ENCODE measurements at places on chromosomes 2 and 18. TPM values are rescaled to one million over a fixed set of nuclear protein-coding genes. Genes with fewer than 3 reads are reported as not detected.

HNMT gene
- total RNA-seq = 11.7 TPM

NTSR2 gene
- total RNA-seq = not detected

GLI2 gene
- 2.4 TPM for total RNA-seq

ANKRD62 gene
- not detected for total RNA-seq

LAMA1 gene
- total RNA-seq = not detected

CD8A gene
- 0.63 TPM for total RNA-seq

KCNK3 gene
- 3.2 TPM for total RNA-seq

MYOM1 gene
- total RNA-seq = 667 TPM

TUBB8B gene
- total RNA-seq = not detected

GPAT2 gene
- total RNA-seq = 5.3 TPM

UGT1A10 gene
- not detected for total RNA-seq

GPD2 gene
- total RNA-seq = 14.4 TPM

NT5C1B gene
- not detected for total RNA-seq

LIMS4 gene
- 2.1 TPM for total RNA-seq

KANSL1L gene
- 18.1 TPM for total RNA-seq

IRS1 gene
- total RNA-seq = 17.8 TPM

EPB41L3 gene
- total RNA-seq = 6.3 TPM
